ENCODE measurements at places on chromosomes 11 and 22.

GRCh38 chr11:11985016-11985715, 23.3 kb downstream of the DKK3 start:
- DNase-seq = no peak

DNA sequence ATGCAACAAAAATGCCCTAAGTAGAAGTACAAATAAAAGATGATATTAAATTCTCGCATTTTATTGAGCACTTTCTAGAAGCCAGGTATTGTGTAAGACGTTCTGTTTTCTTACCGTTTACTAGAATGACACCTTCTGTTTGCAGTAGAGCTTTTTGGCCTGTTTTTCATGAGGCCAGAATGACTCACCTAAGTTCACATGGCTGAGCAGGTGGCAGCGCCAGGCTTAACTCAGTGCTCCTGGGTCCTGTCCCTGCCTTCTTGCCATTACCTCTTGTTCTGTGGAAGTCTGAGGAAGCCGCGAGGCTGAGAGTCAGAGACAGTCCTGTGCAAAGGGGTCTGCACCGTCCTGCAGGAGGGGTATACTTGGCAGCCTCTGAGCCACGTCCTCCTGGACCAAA, 113.8 kb downstream of the ATXN10 start:
- DNase-seq = no peak

- peak; percentile 69 for DNase-seq
These were observed 108.6 kb downstream of the SCN3B start for GRCh38 chr11:123545726-123546270.

DNA sequence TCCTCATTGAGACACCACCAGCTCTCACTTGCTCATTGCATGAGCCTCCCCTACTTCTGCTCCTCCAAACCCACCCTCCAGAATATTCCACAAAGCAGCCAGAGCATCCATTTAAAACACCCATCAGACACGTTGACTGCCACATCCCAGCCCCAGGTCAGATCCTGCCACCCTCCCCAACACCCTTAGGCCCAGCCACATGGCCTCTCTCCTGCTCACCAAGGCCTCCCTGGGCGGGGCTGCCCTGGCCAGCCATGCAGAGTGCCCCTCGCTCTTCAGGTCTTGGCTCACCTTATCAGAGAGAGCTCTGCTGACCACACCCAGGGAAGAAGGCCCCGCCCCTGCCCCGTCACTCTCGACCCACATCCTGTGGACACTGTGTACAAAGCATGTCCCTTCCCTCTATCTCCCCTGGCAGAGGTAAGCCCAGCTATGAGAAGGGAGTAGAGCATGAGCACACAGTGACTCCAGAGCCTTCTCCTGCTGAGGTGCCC, 106.8 kb downstream of the MICAL3 start:
- DNase-seq = no peak

- no peak for DNase-seq
These were observed 152.4 kb upstream of the ZC3H12C start for GRCh38 chr11:109940816-109941215.

- DNase-seq = no peak
These were observed 6.2 kb upstream of the UBE4A start for GRCh38 chr11:118353084-118353710.

DNA sequence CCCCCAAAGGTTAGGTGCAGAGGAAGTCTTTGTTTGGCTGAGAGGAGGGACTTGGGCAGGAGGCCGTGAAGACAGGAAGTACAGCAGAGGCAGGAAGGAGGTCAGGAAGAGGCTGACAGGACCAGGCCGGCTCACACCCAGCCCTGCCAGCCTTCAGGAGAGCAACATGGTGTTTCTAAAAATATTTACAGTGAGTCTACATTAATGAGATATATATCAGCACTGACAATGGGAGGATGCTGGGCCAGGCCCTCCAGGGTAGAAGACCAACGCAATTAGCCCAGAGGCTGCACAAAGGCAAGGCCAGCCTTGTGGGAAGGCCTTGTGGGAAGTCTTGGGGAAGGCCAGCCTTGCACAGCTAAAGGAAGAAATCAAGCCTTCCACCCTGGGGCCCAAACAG, 7.9 kb upstream of the APLNR start:
- no peak for DNase-seq

- no peak for DNase-seq
These were observed 19.5 kb downstream of the TSPAN32 start for GRCh38 chr11:2321311-2321683.

DNA sequence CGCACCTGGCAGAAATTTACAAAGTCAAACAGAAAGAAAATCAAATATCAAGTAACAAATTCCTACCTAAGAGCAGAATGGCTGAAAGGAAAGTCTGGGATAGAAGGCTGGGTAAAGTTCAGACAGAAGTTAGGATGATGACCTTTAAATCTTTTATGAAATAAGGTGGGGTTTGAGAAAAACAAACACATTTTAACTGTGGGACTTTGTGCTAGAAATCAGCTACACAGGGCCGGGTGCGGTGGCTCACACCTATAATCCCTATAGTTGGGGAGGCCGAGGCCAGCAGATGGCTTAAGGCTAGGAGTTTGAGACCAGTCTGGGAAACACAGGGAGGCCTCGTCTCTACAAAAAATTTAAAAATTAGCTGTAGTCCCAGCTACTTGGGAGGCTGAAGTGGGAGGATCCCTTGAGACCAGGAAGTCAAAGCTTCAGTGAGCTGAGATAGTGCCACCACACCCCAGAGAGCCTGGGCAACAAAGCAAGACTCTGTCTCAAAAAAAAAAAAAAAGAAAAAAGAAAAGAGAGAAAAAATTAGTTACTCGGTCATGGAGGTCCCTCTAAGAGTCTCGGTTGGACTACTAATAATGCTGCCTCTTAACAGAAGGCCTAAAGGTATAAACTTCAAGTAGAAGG, 119.7 kb upstream of the BID start:
- DNase-seq = no peak

- no peak for DNase-seq
These were observed 196.7 kb upstream of the TBCEL start for GRCh38 chr11:120827198-120827597.
